Upper lobe of left lung (tissue), 6 donors: ENCODE measurements at places on chromosomes 5 and 9.

DNA sequence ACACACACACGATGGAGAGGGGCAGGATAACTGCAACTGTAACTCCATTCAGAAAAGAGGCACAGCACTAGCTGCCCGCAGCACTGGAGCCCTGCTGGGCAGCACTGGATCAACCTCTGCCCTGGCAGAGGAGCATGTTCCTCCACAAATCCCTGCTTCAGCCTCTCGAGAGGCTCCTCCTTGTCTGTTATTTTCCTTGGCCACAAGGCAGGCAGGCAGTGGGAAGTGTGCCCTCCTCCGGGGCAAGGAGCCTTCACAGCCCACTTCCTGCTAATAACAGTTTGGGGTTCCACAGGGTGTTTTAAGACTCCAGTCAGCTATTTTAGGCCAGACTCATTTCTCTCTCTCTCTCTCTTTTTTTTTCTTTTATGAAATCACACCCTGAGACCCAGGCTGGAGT is 11.8 kb downstream of the FXN start:
- DNase-seq = no peak
- peaks cover 11% of the 10 kb centered on the region for H3K36me3 ChIP-seq
- H3K4me1 ChIP-seq = peaks cover 6% of the 10 kb centered on the region
- H3K4me3 ChIP-seq = no peak overlapping the region

- H3K36me3 ChIP-seq = no peaks in the 10 kb centered on the region
- H3K4me3 ChIP-seq = no peak overlapping the region
- H3K27me3 ChIP-seq = no peaks in the 10 kb centered on the region
Observed at GRCh38 chr5:37881359-37881758, 41.5 kb upstream of the GDNF start.

DNA sequence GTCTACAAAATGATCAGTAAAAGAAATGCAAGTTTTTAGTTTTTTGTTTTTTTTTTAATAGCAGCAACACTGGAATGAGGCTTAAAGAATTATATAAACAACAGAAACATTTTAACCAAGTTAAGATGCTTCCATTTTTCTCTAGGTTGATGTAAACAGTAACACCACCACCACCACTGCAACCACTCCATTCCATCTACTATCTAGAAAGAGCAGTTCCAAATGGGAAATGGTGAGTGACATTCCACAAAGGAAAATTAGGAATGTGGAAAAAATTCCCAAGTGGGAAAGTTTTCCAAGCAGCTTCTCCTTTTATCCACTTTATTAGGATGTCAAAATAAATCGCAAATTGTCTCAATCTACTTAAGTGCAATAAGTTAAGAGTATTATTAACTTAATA is 32.6 kb downstream of the SLC38A9 start:
- H3K4me1 ChIP-seq = no peaks in the 10 kb centered on the region
- H3K4me3 ChIP-seq = no peak overlapping the region
- H3K27me3 ChIP-seq = no peaks in the 10 kb centered on the region
- no peak for DNase-seq
- H3K36me3 ChIP-seq = no peaks in the 10 kb centered on the region

- H3K27ac ChIP-seq = no peak overlapping the region
- H3K4me1 ChIP-seq = no peaks in the 10 kb centered on the region
- no peaks in the 10 kb centered on the region for H3K27me3 ChIP-seq
- no peaks in the 10 kb centered on the region for H3K36me3 ChIP-seq
Observed at GRCh38 chr9:134984372-134985265, 66.9 kb upstream of the FCN1 start.

DNA sequence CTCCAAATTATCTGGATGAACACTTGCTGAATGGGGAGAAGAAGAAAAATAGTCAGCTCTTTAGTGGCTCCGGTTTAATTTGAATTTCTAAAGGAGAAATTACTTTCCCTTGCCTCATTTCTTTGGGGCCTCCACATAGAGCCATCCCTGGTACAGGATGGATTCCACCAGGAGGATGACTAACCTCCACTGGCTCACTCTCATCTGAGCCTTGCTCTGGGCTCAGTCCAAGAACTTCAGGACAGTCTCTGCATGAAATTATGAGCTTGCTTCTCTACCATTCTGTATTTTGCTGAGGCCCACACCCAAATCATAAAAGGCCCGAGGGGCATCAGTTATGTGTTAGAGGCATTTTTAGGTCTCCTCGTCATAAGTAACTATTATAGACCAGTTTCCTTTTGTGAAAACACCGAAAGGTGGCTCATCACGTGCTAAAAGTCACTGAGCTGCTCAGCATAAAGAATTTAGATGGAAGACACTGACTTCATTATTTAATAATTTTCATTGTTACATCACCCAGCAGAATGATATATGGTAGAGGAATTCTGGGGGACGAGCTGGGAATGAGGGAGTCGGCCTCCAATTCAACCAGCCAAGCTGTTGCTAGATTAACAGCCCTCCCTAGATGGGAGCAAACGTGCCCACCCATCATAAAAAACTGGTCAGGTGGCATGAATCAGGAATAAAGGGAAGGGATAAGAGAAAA is 222.1 kb downstream of the TARS1 start:
- no peak overlapping the region for H3K4me3 ChIP-seq
- no peaks in the 10 kb centered on the region for H3K27me3 ChIP-seq
- H3K36me3 ChIP-seq = no peaks in the 10 kb centered on the region
- no peak overlapping the region for H3K27ac ChIP-seq
- no peak for DNase-seq
- no peaks in the 10 kb centered on the region for H3K4me1 ChIP-seq

DNA sequence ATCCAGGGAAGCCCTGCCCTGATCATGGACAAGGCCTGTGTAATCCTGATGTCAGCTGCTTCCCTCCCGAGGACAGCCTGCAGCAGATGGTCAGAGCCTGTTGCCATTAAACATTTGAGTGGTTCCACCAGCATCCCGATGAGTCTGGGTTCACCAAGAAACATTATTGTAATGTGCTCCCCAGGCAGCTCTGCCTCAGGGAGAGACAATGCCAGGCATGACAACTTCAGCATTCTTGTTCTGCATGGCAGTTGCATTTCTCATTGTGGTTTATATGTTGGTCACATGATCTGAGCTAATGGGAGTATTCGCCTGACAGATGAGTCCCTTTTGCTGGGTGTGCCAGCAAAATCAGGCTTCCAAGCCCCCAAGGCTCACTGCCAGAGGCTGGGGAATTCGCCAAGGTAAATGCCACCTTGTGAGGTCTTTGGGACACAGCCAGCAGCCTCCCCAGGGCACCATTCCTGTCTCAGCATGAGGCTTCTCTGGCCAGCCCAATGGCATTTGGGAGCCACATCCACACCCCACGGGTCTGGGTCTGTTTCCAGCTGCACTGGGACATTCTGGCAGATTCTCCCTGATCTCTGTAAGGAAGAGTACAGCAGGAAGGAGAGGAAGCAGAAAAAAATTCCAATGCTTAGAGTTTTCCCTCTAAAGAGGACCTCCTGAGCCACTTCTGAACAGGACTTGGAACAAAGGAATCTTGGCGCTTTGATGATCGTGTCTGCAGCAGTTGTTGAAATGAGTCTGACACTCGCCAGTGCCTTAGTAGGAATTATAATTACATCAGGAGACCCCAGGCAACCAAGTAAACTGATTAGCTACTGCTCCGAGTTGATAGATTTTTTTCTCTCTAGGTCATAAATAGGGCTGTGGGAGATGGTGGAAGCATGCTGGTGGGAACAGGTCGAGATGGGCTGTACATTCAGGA is 18.7 kb downstream of the KCNIP1 start:
- no peak overlapping the region for H3K27ac ChIP-seq
- DNase-seq = no peak
- H3K36me3 ChIP-seq = no peaks in the 10 kb centered on the region
- no peak overlapping the region for H3K4me3 ChIP-seq
- no peaks in the 10 kb centered on the region for H3K27me3 ChIP-seq

GRCh38 chr5:59485107-59485506 is 408.4 kb downstream of the PDE4D start:
- no peaks in the 10 kb centered on the region for H3K27me3 ChIP-seq
- H3K4me3 ChIP-seq = no peak overlapping the region
- DNase-seq = no peak
- H3K27ac ChIP-seq = no peak overlapping the region
- no peaks in the 10 kb centered on the region for H3K4me1 ChIP-seq
- H3K36me3 ChIP-seq = no peaks in the 10 kb centered on the region

DNA sequence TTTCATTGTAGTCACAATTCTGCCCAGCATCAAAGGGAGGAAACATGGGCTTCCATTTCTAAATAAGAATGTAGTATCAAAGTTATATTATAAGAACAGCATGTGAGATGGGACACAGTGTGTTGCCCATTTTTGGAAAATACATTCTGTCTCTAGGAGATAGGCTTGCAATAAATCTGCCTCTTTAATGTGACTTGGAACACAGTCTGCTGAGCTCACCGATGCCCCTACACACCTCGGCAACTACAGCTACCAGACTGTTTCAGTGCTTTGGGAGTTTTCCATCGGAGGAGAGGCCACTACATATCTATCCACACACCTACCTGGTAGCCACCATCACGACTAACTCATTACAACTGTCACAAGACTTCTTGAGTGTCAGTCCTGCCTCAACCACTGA is 18.9 kb upstream of the FCHO2 start:
- DNase-seq = no peak
- no peak overlapping the region for H3K27ac ChIP-seq
- H3K36me3 ChIP-seq = no peaks in the 10 kb centered on the region
- no peak overlapping the region for H3K4me3 ChIP-seq
- peaks cover 22% of the 10 kb centered on the region for H3K4me1 ChIP-seq

DNA sequence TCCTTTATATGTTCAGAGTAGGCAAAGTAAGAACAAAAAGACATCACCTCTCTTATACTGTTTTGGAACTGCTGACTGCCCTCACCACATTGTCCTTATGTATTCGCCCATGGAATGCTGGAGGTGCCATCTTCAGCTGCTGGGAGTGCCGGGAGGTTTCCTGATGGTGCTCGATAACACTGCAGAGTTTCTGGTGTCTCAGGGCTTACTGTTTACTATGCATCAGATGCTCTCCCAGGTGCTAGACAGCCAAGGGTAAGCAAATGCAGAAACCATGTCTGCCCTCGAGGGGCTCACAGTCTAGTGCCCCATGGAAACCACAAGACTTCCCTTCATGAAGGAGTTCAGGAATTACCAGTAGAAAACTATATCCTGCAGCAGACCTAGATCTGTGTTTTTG is 70.1 kb upstream of the SMIM23 start:
- no peaks in the 10 kb centered on the region for H3K4me1 ChIP-seq
- no peak overlapping the region for H3K27ac ChIP-seq
- H3K27me3 ChIP-seq = no peaks in the 10 kb centered on the region
- H3K36me3 ChIP-seq = no peaks in the 10 kb centered on the region

- no peaks in the 10 kb centered on the region for H3K27me3 ChIP-seq
- no peak overlapping the region for H3K27ac ChIP-seq
- no peak for DNase-seq
- peaks cover 13% of the 10 kb centered on the region for H3K4me1 ChIP-seq
- H3K36me3 ChIP-seq = no peaks in the 10 kb centered on the region
Observed at GRCh38 chr5:157744051-157745011, 819 bp downstream of the LSM11 start.

DNA sequence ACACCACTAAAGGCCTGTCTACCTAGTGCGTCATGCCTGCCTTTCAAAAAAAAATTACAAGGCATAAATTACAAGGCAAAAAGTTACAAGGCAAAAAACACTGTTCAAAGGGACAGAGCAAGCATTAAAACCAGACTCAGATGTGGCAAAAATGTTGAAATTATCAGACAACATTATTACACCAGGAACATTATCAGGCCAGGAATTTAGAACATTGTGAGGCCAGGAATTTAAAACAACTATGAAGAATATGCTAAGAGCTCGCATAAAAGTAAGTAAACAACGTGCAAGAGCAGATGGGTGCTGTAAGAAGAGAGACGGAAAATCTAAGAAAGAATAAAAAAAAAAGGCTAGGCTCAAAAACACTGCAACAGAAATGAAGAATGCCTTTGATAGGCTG is 18.2 kb upstream of the MLANA start:
- no peak overlapping the region for H3K4me3 ChIP-seq
- DNase-seq = no peak
- H3K27ac ChIP-seq = no peak overlapping the region
- H3K4me1 ChIP-seq = no peaks in the 10 kb centered on the region
- no peaks in the 10 kb centered on the region for H3K27me3 ChIP-seq

DNA sequence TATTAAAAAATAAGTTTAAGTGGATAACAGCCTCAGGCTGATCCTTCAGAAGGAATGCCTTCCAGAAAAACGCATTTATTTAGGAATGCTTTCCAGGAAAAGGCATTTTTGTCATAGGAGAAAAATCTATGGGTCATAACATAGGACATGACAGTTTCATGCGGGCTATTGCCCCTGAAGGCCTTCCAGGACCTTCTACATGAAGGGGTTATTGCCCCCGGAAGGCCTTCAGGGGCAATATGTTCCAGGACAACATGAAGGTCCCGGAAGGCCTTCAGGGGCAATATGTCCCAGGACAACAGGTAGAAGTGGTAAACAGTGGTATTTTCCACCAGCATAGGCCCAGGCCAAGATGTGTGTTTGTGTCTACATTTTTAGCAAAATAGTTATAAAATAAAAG is 191.3 kb upstream of the RASA1 start:
- H3K27ac ChIP-seq = no peak overlapping the region
- DNase-seq = no peak
- H3K27me3 ChIP-seq = no peaks in the 10 kb centered on the region
- H3K36me3 ChIP-seq = no peaks in the 10 kb centered on the region
- H3K4me3 ChIP-seq = no peak overlapping the region

DNA sequence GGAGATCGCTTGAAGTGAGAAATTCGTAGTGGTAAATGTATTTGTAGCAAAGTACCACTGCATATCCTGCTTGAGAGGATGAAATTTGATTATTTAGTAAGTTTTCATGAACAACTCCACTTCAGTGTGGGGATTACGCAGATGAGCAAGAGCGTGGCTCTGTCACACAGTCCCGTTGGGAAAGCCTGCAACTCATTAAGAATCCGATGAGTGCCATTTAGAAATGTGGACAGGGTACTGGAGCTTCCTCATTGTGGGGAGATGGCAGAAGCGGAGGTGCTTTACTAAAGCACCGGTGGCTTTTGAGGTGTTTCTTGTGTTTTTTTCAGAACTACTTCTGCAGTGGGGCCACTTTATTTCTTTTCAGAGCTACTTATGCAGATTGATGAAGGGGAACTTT is 1.4 kb downstream of the TJP2 start:
- DNase-seq = no peak
- H3K36me3 ChIP-seq = no peaks in the 10 kb centered on the region
- H3K4me1 ChIP-seq = peaks cover 68% of the 10 kb centered on the region
- no peaks in the 10 kb centered on the region for H3K27me3 ChIP-seq

DNA sequence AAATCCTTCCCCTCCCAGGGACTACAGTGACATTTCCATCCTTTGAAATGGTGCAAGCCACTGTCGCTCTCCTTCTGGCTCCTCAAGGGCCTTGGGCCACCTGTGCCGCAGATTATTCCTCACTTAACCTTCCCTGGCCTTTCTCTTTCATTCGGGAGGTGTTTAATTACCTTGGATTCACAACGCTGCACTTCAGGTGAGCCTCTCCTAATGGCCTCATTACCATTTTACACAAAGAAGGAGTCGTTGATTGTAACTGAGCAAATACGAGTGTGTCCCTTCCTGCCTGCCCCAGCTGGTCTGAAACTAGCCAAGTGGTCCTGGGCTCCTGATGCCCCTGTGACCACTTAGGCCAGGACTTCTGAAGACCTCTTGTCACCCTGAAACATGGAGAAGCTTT is 205.0 kb downstream of the CRB2 start:
- H3K4me1 ChIP-seq = no peaks in the 10 kb centered on the region
- no peak for DNase-seq
- no peak overlapping the region for H3K4me3 ChIP-seq

- no peaks in the 10 kb centered on the region for H3K36me3 ChIP-seq
- H3K4me1 ChIP-seq = no peaks in the 10 kb centered on the region
- no peaks in the 10 kb centered on the region for H3K27me3 ChIP-seq
Observed at GRCh38 chr9:25864509-25864908, 186.3 kb upstream of the TUSC1 start.

GRCh38 chr9:104805441-104805840 is 41.5 kb downstream of the NIPSNAP3B start:
- no peaks in the 10 kb centered on the region for H3K27me3 ChIP-seq
- no peak overlapping the region for H3K27ac ChIP-seq
- H3K4me1 ChIP-seq = no peaks in the 10 kb centered on the region
